ENCODE measurements at places on chromosomes 5 and 9.

DNA sequence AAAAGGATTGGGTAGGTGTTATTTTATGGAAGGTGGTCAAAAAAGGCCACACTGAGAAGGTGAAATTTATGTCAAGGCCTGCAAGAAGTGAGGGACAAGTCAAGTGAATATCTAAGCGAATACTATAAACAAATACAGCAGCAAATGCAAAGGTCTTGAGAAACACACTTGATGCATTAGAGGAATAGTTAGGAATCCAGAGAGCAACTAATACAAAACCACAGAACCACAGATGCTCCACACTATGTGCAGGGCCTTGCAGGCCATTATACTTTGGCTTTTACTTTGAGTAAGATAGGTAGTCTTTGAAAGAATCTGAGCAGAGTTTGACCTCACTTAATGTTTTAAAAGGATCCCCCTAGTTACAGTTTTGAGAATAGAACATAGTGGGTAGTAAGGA lies 4.6 kb downstream of the ZNF622 start:
- no peak for DNase-seq

GRCh38 chr9:114221706-114222465 lies 66.5 kb downstream of the COL27A1 start:
- no peak for DNase-seq

- DNase-seq = peak; percentile 36
Measured at GRCh38 chr5:68932830-68933434, 160.9 kb upstream of the SLC30A5 start.

DNA sequence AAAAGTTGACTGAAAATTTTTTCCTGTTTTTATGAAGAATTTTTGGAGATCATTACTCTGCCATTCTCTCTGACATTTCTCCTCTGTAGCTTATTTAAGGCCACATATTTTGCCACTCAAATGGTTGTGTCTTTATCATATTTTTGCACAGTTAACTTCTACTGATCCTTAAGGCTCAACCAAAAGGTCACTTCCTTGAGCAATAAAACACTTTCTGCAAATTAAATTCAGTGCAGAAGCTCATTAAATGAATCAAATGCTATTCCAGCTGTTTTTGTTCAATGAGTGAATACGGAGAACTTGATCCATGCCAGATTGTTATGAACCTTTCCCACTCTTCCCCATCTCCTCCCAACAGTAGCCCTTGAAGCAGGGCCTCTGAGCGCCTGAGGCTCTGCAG lies 93.8 kb upstream of the EPB41L4A start:
- DNase-seq = no peak

GRCh38 chr9:127778280-127779135 lies at the start of gene SH2D3C:
SH2D3C (minus strand) TSS chr9:127778666; CDS start chr9:127778627, 39 bp downstream.
- DNase-seq = no peak

- no peak for DNase-seq
Measured at GRCh38 chr9:112118009-112118408, 57.1 kb downstream of the SUSD1 start.

- DNase-seq = no peak
Measured at GRCh38 chr5:74889523-74890105, 23.4 kb upstream of the FAM169A start.

- DNase-seq = peak; percentile 36
Measured at GRCh38 chr5:15008476-15008875, 136.9 kb upstream of the ANKH start.

DNA sequence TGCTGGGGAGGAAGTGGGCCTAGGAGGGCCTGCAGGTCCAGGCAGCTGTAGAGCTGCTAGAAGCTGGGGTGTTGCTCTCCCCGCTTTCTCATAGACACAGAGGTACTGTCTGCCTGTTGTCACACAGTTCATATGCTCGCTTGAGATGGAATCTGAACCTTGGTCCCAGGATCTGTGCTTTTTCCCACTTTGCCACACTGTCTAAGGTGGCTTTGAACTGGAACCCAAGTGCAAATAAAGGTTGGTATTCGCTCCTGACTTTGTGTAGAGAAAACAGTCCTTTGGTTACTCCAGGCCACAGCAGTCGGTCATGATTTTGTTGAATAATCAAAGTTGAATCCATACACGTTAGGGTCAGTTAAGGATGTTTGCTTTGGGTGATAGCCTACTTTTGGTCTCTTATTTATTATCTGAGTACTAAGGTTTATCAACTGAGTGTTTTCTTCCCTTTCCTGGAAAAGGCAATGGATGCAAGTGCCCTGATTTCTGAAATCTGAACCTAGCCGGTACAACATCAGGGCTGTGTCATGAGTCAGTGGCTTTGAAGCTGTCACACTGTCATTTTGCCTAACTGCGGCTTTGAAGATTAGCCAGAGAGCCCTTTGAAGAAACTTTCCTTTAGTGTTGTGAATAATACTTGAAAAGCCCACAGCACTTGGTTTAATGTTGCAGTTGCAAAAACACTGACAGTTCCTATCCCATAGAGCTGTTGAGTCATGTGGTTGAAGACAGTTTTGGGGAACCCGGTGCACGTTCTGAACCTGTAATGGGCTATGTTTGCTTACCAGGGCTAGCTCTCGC lies 41.3 kb downstream of the HABP4 start:
- DNase-seq = no peak

DNA sequence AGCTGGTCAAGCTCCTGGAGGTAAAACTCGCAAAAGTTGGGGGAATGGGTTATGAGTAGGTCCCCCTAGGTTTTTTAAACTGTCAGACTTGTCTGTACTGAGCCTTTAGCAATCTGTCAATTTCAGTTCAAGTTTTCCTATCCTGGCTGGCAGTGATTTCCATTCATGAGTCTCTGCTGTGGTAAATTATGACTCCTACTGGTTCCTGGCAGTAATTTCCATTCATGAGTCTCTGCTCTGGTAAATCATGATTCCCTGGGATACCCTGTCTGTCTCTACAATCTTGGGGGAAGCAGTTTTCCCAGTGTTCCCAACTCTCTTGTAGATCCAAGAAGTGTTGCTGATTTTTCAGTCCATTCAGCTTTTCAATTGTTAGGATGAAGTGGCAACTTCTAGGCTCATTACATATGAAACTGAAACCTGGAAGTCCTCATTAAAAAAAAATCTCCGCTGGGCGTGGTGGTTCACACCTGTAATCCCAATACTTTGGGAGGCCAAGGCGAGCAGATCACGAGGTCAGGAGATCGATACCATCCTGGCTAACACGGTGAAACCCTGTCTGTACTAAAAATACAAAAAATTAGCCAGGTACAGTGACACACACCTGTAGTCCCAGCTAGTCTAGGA lies 91.3 kb upstream of the GPBP1 start:
- DNase-seq = no peak

DNA sequence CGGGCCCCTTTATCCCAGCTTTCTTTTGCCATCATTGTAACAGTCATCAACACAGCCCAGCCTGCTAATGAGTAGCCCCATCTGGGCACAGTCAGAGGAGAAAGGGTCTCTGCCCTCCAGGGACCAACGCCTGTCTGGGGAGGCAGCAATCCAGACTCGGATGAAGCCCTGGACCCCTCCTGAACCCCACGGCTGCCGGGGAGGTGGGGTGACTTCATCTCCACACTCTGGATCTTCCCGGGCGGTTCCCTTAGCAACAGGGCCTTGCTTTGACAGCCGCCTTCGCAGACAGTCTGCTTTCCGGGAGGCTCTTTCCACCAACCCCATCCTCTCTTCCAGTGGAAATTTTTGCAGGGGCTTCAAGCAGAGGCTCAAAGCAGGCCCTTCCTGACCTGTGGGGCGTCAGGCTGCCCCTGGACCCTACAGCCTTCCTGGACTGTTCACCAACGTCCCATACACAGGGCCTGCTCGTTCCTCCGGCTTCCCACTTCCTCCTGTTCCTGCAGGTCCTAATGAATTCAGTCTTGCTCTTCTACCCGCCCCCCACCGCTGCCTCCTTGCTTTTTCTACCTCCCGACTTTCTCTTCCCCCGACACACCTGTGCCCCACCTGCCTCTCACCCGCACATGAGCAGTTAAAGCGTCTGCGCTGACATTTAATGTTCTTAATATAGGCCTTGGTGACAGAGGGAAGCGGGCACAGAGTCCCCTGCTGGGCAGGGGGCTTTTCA lies 161.7 kb upstream of the MVB12B start:
- DNase-seq = no peak

GRCh38 chr5:72523960-72524582 lies 16.9 kb upstream of the ZNF366 start:
- no peak for DNase-seq

- DNase-seq = no peak
Measured at GRCh38 chr5:136811086-136811485, 445.7 kb upstream of the TRPC7 start.

DNA sequence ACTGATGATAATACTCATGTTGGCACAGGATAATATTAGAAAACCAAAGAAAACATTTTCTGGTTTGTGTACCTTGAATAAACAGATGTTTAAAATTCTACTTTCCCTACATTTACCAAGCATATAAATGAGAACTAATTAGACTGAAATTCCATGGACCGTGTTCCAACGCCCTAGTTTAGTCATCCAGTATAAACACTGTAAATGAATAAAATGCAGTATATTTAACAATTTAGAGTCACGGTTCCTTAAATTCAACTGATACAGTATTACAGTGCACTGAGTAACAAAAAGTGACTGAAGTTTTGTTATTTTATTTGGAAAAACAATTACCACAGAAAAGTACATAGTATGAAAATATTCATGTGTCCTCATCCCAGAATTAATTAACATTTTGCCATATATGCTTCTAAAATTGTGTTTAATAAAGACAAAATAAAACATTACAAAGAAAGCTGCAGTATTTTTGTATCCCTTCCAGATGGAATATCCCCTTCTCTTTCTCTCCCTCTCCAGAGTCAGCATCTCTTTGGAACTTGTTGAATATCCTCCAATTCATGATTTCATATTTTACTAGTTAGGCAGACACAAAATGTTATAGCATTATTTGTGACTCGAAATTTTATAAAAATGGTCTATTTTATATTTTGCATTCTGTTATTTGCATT lies 112.5 kb downstream of the HMHB1 start:
- no peak for DNase-seq

GRCh38 chr5:141420855-141421488 lies at the start of gene PCDHGA11:
PCDHGA11 (plus strand) TSS chr5:141421051; CDS start chr5:141421228, 177 bp downstream.
- DNase-seq = peak; percentile 77

DNA sequence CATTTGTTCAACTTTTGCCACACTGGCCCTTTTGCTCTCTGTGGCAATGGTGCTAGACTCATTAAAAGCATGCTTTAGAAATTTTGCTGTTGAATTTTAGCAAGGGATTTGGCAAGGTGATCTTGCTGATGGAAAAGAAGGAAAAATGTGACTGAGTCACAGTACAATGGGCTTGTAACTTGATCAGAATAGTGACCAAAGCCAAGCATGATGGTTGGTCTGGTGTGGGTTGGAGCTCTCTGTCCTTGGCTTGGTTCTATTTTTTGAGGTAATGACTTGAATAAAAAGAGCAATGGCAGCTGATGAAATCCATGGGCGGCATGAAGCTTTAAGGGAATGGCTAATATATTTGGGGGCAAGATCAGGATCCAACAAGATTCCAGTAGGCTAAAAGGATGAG lies 114.4 kb upstream of the ZNF366 start:
- DNase-seq = no peak

DNA sequence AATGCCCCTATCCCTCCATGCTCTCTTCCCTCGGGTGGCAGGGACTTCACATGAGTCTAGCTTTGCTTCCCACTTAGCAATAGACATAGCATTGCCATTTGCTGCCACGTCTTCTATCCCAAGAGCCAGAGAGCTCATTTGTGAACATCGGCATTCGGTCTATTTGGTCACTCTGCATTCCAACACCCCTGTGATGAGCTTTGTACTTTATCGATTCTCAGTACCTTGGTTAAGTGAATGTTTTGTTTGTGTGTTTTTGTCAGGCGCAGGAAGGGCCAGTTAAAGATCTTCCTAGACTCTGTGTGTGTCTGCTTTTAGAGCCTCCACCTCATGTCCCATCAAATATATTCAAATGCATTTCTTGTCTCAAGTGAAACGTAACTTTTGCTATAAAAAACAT lies 141.7 kb downstream of the TARS1 start:
- no peak for DNase-seq

DNA sequence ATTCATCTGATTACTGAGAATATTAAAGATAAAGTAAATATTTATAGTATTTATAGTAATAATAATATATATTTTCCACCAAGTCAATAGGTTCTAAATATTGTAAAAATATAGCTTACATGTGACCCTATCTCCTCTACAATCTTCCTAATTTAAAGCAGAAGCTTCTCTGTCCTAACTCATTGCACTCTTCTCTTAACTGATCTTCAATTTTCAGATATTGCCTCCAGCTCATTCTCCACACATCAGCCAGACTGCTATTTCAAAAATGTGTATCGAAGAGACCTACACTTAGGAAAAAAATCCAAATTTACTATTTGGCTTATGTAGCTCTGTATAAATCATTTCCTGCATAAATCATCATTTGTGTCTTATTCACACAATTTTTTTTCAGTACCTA lies 47.8 kb downstream of the CDH18 start:
- no peak for DNase-seq

DNA sequence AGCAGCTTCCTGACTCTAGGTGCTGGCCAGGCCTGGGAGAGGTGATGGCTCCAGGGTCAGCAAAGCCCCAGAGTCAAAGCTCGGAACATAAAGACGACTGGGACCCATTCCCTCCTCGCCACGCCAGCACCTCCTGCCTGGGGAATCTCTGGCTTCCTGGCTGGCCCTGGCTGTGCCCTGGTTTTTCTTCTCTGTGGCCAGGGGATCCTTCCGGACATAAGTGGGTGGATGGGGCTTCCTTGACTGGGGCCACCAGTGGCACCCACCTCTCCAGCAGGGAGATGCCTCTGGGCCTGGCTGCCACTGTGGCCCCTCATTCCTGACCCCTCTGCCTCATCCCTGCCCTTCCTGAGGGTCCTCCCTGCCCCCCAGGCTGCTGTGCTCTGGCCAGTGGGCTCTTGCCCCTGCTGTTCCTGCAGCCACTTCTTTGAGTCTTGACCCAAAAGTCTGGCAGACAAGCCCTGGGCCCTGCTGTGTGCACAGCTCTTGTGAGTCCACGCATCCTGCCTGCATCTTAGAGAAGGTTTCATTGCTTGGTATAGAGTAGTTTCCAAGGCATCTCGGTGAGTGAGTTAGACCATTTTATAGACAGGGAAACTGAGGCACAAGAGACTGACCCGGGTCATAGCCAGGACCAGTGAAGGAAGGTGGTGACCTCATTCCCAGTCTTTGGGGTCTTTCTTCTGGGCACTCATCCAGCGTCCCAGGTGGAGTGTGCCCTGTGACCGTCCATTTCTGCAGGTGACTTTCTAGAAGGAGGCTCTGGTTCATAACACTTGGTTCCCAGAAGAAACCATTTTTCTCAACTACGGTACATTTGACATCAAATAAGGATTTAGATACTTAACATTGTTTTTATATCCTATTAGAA lies 17.3 kb upstream of the LPCAT1 start:
- no peak for DNase-seq

DNA sequence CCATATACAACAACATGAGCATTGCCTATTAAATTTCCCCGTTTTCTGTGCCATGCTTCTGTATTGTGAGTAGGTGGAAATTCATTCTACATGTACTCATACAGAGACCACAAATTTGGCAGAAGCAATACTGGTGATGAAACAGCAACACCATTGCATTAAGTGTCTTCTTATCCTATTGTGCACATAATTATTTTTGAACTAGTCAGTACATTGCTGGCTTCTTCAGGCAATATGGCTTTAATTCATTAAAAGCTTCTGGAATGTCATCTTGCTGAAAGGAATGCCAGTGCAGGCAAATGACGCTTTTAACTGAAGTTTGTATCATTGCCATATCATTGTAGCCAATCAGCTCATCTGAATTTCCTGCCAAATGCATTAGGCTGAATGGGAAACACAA lies 82.6 kb downstream of the KIAA1958 start:
- DNase-seq = no peak

- no peak for DNase-seq
Measured at GRCh38 chr9:6579613-6580012, 65.9 kb downstream of the GLDC start.

GRCh38 chr9:116555556-116556155 lies 131.4 kb upstream of the TRIM32 start:
- DNase-seq = no peak

Data from WTC11 (cell line).